ENCODE measurements at places on chromosomes 7 and 10. TPM values are rescaled to one million over a fixed set of nuclear protein-coding genes. Genes with fewer than 3 reads are reported as not detected.

ERV3-1 gene
- polyA plus RNA-seq, result 16.3 TPM

CTTNBP2 gene
- not detected for polyA plus RNA-seq

PRSS37 gene
- not detected for polyA plus RNA-seq

HTR7 gene
- not detected for polyA plus RNA-seq

RSPH10B2 gene
- polyA plus RNA-seq, result not detected

HOXA11 gene
- not detected for polyA plus RNA-seq

XRCC2 gene
- 0.84 TPM for polyA plus RNA-seq

BUD31 gene
- 279 TPM for polyA plus RNA-seq

FAM131B gene
- 2.3 TPM for polyA plus RNA-seq

C10orf62 gene
- not detected for polyA plus RNA-seq
